ENCODE measurements at places on chromosomes 4 and X. TPM values are rescaled to one million over a fixed set of nuclear protein-coding genes. Genes with fewer than 3 reads are reported as not detected.

ERAS gene
- 0.16 TPM for polyA plus RNA-seq

MAGEA2 gene
- not detected for polyA plus RNA-seq

HSD17B13 gene
- 0.39 TPM for polyA plus RNA-seq

DNA sequence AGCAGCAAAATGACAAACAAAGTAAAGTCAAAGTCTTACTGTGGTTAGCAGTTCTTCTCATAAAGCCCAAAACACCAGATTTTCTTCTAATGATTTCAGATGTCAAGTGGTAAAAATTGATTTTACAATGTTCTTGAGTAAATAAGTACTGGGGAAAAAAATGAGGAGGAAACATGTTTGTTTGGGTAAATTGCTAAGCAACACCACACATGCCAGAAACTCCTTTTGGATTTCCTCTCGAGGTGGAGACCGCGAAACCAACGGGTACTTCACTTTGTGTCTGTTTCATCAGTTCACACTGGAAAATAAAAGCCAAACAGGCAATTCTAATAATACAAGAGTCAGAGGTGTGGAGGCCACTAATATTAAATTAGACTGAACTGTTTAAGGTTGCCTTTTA is 4.6 kb upstream of the PKD2 start:
- no peak for DNase-seq

GRCh38 chr4:181933471-181933870 is 309.7 kb upstream of the TENM3 start:
- DNase-seq: no peak

DNA sequence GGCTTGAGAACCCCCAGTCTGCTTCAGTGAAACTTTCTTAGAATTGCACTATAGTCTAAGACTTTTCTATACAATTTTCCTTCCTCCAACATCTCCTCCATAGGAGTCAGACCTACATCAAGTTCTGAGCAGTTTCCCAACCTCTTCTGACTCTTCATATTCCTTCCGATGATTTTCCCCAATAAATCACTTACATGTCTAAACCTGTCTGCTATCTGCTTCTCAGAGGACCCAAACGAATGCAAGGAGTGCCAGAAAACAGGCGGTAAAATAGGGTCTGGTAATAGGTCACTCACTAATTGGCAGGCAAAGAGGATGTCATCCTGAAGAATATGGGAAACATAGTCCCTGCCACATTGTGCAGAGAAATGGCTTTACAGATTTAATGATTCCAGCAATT is 153.9 kb downstream of the PCDH18 start:
- no peak for DNase-seq

DNA sequence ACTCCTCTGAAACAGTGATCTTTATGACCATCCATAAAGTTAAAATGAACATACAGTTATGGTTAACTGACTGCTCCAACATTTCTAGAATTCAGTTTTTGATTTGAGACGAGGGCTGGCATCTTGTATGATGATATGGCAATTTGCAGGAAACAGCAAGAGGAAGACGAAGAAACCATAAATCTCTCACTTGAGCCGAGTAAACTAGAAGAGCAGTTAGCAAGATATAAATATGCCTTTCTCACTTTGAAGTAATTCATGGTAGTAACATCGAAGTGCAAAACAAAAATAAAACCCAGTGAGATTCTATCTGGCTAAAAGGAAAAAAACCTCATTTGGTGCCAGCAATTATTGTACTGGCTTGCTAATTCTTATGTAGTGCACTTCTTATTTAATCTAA is 139.0 kb upstream of the SPRY1 start:
- no peak for DNase-seq

DNA sequence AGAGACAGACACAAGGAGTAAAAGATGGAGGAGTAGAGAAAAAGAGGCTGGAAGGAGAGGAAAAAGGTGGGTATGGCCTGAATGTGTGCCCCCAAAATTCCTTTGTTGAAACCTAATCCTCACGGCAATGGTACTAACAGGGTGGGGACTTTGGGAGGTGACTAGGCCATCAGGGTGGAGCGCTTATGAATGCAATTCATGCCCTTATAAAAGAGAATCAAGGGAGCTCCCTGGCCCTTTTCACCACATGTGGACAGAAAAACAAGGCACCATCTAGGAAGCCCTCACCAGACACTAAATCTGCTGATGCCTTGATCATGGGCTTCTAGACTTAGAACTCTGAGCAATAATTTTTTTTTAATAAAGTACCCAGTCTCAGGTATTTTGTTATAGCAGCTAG is 255.1 kb downstream of the NPFFR2 start:
- no peak for DNase-seq

DNA sequence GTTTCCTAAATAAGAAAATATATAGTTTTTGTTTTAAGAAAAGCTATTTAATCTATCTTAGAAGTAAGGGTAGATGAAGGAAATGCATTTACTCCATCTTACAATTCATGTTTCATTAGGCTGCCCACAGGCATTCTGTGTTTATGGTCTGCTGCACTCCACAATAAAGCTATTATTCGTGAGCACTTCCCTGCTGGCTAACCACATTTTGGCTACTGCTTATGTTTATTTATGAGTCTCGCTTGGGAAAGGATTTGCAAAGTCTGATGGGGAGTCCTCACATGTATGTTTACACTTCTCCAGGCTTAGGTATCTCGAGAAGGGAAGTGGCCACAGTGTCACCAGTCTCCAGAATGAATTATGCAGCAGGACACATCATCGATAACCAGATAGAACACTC is 260.8 kb upstream of the VCX start:
- no peak for DNase-seq

GRCh38 chrX:109660435-109661143 is 35.6 kb upstream of the KCNE5 start:
- no peak for DNase-seq

DNA sequence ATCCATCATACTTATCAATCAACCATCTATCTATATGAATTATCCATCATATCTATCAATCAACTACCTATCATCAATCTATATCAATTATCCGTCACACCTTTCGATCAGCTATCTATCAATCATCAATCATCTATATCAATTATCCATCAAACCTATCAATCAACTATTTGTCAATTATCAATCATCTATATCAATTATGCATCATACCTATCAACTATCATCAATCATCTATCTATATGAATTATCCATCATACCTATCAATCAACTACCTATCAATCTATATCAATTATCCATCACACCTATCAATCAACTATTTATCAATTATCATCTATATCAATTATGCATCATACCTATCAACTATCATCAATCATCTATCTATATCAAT is 70.6 kb upstream of the PPP2R3B start:
- DNase-seq: no peak

GRCh38 chr4:152256996-152257395 is 278.9 kb downstream of the FBXW7 start:
- no peak for DNase-seq

DNA sequence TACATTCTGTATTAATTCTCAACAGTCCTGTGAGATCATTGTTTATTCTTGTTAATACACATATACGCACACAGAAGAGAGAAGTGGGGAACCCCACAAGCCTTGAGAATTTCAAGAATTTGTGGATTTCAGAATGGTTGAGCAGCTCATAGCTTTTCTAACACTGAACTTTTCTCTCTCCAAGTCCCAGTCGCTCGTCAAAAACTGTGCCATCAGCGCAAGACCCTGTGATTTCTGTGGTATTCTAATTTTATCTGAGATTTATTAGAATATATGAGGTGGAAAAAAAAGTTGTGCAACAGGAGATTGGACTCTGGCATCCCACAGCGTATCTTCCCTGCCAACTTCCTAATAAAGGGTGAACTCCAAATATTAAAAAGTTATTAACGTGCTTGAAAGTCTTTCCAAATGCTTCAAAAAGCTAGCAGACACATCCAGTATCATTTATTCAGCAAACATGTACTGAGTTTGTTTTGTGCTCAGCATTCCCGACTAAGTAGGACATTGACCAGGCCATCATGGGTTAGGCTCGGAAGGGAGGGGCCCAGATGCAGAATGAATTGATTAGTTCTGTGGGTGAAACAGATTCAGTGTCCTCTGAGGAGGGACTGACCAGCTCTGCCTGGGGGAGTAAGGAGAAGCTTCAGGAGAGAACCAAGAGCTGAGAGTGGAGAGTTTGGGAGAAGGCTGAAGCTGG is 165.6 kb downstream of the CBR4 start:
- DNase-seq: no peak

DNA sequence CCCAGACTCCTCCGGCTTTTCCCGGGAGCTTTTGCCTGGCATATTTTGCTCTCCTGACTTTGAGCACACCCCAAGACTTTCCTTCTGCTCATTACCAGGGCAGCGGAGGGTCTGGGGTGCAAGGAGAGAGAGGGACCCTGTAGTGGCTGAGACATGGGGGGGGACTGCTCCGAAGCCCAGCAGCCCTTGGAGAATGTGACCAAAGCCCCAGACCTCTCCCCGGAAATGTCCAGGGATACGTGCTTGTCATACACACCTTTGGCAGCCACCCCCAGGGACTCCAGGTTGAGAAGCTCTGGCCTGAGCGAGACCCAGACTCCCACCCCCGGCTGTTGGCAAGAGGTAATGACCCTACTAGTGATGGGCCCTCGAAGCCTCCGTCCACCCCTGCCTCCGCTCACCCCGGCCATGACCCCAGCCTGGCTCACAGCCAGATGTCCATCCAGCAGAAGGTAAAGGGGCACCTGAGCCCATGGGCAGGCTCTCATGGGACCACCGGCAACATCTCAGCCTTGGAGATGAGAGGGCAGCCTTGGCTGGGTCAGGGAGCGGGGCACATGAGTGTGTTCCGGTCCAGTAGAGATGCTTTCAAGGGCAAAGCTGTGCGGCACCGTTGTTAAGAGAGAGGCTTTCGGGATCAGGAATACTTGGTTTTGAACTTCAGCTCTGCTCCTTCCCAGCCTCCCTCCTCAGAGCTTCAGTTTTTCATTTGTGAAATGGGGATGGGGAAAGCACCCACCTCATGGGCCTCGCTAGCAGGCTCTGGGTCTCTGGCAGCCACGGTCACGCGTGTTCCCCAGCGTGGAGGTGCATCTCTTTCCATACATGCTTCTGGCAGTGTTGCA is 2.0 kb downstream of the PSAPL1 start:
- DNase-seq: no peak

- DNase-seq: no peak
Measured at GRCh38 chrX:19643203-19643602, 127.9 kb upstream of the MAP3K15 start.

DNA sequence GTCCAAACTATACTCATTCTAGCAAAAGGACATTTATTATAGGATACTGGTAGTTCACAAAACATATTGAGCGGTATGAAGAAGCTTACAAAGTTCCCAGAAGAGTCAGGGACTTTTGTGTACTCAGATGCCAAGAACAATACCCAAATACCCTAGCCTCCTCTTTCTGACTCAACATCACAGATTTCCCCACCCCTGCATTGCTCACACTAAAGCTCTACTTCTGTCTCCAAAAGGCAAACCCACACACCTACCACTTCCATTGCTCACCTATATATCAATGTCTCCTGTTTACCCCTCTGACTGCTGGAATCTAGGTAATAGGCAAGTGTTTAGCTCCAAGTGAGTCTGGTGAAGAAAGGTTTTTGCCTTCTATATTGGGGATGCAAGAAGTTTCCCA is 100.7 kb upstream of the HCCS start:
- no peak for DNase-seq

GRCh38 chr4:108906866-108907367 is 144.1 kb upstream of the ETNPPL start:
- DNase-seq: no peak

GRCh38 chrX:15909605-15910004 is 55.0 kb upstream of the AP1S2 start:
- DNase-seq: no peak

DNA sequence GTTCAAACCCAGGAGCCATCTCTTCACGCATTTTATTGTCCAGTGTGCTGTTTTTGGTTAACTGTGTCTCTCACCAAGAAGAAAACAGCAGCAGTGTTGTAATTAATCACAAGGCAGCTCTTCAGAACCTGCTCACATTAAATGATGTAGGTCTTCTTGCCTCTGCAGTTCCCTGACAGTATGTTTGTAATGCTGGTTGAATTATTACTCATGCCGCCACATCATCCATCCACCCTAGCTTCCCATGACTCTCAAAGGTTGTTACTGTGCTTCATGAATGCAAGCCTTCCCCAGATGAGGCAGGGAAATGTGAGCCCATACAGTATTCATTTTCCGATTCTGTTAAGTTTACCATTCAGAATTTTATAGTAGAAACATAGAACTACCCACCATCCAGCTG is 17.4 kb downstream of the TLR10 start:
- DNase-seq: no peak

GRCh38 chr4:156953001-156953400 is 18.6 kb downstream of the PDGFC start:
- DNase-seq: no peak

GRCh38 chr4:56226579-56226978 is 160.7 kb downstream of the AASDH start:
- DNase-seq: no peak

DNA sequence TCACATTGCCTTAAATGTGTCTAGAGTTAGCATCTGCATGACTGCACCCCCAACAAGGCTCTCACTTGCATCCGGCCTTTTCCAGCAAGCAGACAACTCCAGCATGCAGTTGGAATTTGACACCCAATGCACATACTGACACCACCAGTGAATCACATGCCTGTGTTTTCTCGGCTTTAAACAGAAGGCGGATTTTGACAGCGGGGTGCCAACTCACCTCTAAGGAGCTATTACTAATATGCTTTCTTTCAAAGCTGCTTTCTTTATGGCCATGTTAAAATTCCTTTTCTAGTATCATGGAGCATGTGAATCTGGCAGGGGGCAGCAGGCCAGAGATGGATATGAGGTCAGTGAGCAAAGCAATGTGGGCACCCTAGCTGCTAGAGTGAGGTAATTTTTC is 78.0 kb upstream of the CLNK start:
- DNase-seq: no peak

GRCh38 chr4:129345609-129346008 is 249.7 kb downstream of the C4orf33 start:
- DNase-seq: no peak

DNA sequence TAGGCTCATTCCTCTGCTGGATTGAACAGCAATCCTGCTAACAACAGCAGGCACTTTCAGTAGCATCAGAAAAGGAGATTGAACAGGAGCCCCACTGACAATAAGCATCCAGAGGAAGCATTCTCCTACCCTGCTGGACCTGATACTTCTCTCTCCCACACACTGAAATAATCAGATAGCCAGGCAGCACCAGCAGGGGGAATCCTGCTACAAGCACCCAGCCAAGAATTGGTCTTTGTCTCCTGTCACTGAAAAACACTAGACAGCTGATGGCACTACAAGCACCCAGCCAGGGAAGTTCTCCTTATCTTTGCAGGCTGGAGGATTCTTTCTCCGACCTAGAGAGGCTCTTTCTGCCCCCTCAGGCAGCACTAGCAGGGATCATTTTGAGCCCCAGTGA is 444.3 kb upstream of the GRIA3 start:
- no peak for DNase-seq

DNA sequence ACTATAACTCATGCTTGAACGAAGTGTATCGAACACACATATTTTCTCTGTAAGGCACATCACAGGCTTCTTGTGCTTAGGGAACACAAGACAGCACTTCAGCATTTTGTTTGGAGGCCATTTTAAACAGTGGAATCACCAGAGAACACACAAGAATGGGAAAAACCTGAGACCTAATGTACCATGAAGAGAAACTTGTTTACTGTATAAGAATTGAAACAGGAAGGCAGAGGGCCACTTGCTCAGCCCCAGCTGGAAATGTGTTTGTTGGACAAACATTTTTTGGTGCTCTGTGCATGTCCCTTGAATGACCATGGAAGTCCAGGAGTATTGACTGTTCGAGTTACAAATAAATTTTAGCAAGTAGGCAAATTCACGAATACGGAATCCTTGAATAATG is 47.5 kb downstream of the RAPGEF2 start:
- no peak for DNase-seq

GRCh38 chr4:120718979-120719566 is 203.5 kb downstream of the PRDM5 start:
- DNase-seq: no peak

All from renal cortex interstitium (tissue), 15 donors.